ENCODE measurements at places on chromosomes 4 and X. TPM values are rescaled to one million over a fixed set of nuclear protein-coding genes. Genes with fewer than 3 reads are reported as not detected.

Gene ZNF595
- 3.5 TPM for total RNA-seq

Gene CXCL8
- total RNA-seq: 322 TPM

Gene GRID2
- not detected for total RNA-seq

Gene ARHGEF38
- total RNA-seq: not detected

Gene SPANXN3
- not detected for total RNA-seq

Data from glomerular endothelial cell (primary cell).